ENCODE measurements at places on chromosomes 2 and 18. TPM values are rescaled to one million over a fixed set of nuclear protein-coding genes. Genes with fewer than 3 reads are reported as not detected.

- DNase-seq, result no peak
Measured at GRCh38 chr2:72340665-72341064, 193.0 kb upstream of the CYP26B1 start.

DNA sequence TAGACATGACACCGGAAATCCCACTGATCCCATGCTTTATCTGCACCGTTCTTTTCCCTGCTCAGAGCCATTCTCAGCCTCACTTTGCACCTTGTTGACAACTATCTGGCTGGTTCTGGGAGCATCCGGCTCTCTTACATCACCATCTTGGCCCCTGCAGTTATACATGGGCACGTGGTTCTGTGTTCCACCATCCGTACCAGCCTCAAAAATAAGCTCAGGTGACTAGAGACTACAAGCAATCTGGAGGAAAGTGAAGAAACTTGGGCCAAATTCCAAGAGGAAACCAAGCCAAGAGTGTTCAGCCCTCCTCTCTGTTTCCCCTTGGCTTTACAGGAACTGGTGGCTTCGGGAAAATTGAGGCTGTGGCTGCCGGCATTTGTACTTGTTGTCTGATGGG lies 244.6 kb upstream of the ACVR2A start:
- DNase-seq, result no peak

DNA sequence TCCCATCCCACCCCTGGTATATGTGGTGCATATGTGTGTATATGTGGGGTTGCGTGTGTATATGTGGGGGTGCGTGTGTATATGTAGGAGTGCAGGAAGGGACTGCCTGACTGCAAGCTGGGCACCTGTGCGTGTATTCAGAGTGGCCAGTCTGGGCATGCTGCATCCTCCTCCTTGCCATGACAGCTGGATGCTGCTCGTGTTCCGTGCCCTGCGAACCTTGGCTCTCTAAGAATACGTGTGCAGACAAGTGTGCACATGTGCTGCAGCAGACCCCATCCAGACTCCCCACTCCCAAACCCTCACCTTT lies 222.1 kb downstream of the CELF4 start:
- no peak for DNase-seq

DNA sequence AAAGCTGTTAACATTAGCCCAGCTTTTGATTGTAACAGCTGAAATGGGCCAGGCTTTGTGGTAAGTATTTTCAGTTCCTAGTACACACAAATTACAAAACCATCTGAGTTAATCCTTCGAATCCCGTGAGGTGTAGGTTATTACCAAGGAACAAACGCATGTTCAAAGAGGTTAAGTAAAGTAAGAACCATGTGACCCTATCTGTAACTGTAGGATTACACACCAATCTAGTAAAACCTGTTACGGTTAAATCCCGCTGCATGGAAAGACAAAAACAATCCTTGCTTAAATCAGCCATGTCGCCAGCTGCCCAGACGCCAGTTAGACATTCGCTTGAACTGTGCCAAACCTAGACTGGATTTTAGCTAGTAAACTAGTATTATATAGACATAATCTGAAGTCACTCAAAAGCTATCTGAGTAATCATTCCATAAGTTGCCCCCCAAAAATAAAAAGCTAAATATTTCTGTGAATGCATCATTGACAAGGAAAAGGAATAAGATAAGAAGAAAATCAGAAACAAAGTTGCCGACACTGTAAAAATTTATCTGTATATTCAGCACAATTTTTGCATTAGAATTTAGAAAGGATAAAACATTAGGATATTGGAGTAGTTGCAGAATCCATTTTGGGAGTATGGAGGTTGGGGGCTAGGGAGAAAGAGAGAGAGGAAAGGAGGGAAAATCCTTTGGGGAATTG lies 638.0 kb downstream of the CNTNAP5 start:
- no peak for DNase-seq

DNA sequence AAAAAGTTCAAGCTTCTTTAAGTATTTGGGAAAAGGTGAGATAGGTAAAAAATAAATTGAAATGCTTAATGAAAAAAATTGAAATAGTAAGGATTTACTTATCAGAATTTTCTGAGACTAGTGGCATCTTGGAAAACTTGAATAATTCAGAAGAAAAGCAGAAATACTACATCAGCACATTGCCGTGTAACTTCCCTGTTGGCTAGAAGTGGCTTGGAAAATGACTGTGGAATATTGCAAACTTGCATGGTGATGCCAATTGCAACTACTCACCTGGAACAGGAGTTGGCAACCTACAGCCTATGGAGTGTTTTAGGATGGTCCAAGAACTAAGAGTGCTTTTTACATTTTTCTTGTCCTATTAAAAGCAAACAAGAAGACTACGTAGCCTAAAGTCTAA lies 603.5 kb upstream of the VRK2 start:
- DNase-seq, result no peak

GRCh38 chr2:69495861-69496260 lies 58.6 kb upstream of the NFU1 start:
- DNase-seq, result no peak

DNA sequence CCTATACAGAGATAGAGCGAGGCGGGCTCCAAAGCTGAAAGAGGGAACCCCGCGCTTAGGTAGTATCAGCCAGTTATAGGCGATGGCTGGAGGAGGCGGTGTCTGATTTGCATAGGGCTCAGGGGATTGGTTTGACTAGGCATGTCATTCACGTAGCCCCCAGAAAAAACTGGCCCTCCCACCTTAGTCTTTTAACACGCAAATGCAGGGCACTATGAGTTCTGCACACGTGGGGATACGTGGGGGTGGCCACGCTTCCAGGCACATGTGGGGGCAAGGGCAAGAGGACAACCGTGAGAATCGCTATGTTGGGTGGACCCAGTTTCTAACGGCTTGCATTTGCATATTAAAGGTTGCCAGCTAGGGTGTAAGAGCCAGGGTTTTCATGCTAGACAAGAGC lies 56.7 kb upstream of the MSTN start:
- DNase-seq, result peak; percentile 64

DNA sequence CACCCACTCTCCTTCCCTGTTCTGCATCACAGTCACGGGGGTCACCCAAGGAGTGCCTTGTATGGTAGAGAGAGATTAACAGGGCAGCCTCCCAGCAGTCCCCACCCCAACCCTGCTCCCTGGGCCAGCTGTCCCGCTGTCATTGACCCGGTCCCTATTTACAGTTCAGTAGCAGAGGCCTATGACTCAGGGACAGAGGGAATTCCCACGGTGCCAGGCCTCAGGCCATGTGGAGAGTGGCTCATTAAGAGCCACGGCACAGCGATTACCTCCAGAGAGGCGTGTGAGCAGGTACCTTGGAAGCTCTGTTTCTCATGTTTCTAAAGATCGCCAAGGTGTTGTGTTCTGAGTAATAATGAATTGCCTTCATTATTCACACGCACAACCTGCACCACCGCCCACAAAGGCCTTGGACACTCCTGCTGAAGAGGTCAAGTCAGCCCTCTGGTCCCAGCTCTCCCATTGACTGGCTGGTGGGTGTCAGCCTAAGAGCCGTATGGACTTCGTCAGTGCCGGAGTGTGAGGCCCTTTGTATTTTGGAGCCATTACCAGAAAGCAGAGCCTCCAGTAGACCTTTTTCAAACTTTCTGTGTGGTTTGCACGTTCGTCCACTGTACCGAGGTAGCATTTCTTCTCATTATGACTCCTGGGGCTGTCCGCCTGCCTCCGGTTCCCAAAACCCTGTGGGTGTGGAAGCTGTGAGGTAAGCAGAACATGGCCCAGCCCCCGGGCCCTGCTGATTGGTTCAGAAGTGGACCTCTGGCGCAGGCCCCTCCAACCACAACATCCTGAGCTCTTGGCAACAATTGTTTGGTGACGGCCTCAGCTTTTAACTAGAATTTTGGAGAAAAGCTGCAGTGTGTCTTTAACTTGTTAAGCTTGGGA lies 47.0 kb downstream of the SERTAD2 start:
- DNase-seq, result peak; percentile 92

DNA sequence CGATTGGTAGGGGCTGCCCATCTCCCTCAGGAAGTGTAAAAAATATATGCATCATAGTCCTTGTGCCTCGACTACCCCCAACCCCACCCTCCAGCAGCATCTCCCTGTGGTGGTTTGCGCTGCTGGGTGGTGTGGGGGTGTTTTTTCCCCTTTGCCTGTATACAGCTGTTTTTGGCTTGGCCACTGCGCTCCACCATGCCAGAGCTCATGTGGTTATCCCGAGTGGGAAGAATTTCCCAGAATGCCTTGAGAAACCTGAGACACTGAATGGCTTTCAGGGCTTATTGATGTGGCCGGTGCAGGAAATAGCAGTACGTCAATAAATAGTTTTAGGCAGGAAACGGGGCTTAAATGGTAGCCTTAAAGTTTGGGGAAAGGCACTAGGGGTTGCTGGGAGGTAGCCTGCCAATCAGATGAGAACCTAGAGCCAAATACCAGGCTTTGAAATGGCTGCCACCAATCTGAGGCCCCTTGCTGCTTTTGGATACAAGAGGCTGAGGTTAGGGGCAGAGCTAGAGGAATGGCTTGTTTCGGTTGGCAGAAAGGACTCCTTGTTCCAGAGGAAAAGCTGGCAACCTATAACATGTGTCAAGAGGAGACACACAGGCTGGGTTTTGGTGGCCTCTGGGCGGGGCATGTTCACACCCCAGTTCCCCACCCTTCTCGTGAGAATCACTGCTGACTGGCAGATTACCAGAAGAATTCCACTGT lies 144.1 kb downstream of the SMAD7 start:
- DNase-seq, result no peak

Gene SERPINB11
- total RNA-seq, result not detected
